ENCODE measurements at places on chromosomes 13 and 19.

- DNase-seq: no peak
Observed at GRCh38 chr19:33785795-33786194, 10.9 kb upstream of the KCTD15 start.

DNA sequence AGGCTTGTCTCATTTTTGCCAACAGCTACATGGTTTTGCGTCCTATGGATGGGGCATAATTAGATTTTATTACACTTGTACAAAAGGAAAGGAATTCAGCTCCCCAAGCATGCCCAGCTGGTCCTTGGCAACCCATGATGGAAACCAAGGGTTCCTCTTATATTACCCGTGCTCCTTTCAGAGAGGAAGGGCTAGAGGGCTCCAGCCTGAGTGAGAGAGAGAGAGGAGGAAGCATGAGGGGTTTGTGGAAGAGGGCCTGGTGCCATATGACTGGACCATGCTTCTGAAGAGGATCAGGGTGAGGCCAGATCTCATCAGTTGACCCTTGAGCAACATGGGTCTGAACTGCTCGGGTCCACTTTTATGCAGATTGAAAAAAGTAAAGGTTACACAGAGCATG lies 3.5 kb upstream of the RPS9 start:
- DNase-seq: no peak

- DNase-seq: peak; percentile 26
Observed at GRCh38 chr13:29948244-29948643, 97.8 kb upstream of the UBL3 start.

DNA sequence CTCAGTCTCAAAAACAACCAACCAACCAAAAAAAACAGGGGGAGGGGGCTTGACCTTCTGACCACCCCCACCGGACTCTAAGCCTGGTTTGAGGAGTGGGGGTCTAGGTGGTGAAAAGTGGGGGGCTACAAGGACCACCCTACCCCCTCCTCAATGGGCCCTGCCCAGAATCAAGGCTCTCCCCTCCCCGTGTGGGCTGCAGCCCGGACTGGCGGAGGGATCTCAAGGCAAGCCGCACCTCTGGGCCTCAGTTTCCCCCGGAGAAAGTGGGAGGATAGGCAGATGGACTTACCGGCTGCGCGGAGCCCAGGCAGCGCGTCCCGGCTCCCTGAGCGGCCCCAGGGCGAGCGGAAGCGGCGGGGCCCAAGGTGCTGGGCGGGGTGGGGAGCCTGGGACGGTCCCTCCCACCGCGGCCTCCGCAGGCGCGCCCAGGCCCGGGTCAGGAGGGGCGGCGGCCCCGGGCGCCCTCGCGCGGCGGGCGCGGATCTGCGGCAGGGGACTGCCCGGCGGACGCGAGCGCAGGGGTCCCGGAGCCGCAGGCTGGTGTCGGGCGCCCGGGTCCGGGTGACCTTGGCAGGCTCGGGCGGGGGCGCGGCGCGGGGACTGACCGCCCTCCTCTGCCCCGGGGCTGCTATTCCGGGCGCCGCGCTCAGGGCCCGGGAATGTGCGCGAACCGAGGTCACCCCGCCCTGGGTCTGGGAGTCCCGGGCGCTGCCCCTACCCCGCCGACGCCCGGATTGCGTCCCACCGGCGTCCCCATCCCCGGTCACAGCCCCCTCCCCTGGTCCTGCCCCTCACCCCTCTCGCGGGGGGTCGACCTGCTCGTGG lies at the start of gene ADAMTSL5:
Gene ADAMTSL5, minus strand, starts transcription at position 349 of the 828 bp plus-strand sequence. CDS start 2,076 bp downstream, outside the sequence.
- peak; percentile 45 for DNase-seq

GRCh38 chr13:33073338-33073737 lies 57.1 kb downstream of the KL start:
- DNase-seq: no peak

GRCh38 chr19:42531313-42531712 lies 3.0 kb upstream of the CEACAM1 start:
- no peak for DNase-seq

DNA sequence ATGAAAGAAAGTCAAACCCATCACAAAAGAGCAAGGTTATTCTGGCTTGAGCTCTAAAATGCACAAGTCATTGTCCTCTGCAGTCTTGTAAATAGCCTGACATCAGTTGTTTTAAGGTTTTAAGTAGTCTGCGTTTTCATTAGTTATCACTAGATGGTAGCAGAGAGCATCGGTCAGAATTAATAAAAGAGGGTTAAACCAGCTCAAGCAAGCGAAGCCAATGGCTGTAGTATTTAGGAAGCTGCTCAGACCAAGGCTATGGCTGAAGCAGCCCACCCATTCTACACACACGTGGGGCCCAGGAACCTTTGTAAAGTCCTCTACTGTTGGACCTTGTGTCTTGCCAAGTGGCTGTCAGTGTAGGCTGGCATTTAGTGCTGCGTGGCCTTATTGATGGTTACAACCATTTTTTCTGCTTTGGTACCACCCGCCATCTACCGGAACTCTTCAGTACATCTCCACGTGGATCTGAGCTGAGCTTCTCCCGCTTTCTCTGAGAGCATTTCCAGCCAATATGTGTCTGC lies 13.3 kb upstream of the ZNF57 start:
- peak; percentile 36 for DNase-seq

DNA sequence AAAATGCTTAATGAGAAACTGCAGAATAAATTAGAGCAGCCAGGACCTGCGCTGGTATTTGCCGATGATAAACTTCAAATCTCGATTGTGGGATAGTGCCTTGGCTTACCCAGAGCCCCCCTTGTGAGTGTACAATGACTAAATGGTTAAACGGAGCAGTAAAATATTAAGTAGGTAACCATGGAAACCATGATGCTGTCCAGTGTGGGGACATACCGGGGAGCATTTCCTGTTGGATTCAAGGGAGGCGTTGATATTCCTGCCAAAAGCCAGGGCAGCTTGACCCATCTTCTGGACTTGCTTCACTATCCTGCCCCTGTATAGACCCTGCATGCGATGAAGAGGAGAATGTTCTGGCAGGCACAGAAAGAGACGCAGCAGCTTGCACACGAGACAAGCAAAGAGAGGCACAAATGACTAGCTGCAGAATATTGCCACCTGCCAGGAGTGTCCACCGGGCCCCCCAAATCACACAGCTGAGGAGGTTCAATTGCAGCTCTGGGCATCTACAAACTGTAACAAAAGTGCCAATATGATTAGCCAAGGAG lies 255.3 kb upstream of the TSHZ3 start:
- no peak for DNase-seq

- no peak for DNase-seq
Observed at GRCh38 chr13:33379608-33380007, 94.1 kb upstream of the STARD13 start.

DNA sequence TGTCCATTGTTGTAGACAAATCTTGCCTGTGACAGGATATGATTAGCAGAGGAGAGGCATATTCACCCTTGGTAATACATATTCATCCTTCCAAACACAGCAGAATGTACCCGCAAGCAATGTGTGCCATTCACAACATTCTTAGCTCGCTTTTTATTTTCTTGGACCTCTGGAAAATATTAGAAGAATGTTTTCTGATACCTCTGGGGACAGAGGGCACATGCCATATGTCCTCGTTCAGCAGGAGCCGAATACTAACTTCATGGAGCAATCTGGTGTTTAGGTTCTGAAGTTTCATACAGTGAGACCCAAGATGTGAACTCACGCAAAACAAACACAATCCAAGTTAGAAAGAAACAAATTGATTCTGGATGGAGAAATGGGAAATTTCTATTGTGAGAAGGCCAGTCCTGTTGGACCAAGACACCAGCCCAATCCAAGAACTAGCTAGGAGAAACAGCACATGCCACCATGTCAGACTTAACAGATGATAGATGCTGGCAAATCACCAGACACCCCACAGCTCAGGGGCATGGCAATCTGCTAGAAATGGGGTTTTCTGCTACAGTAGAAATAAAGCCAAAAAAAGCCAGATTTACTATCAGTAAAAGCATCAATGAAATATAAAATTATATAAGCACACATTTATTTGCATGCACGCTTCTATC lies 297.4 kb downstream of the DCLK1 start:
- DNase-seq: no peak

DNA sequence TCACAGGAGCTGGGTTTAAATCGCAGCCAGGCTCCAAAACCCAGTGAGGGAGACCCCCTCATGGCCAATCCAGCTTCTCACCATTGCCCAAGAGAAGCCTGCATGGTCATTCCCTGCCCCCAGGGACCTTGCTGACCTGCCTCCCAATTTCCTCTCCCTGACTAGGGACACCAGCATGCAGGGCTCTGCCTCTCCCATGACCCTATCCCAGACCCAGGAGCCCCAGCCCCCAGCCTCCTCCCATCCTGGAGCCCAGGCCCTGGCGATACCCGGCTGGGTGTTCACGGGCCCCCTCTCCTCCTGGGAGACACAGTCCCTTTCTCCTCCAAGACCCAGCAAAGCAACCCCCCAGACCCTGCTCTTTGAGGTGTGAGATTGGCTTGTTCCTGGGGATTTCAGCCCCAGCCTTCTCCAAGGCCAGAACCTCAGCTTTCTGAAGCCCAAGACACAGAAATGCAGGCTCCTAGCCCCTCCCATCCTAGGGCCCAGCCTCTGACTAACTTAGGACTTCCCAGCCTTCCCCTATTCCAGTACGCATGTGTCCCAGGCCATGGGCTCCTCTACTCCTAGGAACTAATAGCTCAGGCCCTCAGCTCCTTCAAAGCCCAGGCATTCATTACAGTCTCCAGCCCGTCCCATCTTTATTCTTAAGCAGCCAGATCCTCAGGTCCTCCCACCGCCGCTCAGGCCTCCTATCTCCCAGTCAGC lies 1.1 kb downstream of the GYS1 start:
- peak; percentile 59 for DNase-seq

DNA sequence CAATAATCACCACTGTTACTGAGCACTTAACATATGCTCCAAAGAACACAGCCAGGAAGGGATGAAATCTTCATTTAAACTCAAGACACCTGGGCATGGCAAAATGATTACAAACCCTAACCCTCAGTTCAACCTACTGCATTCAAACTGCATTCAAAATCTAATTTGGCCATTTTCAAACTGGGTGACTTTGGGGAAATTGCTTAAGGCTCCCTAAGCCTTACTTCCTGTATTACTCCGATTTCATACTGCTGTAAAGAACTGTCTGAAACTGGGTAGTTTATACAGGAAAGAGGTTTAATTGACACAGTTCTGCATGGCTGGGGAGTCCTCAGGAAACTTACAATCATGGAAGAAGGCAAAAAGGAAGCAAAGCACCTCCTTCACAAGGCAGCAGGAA lies 50.4 kb downstream of the CBY2 start:
- no peak for DNase-seq

DNA sequence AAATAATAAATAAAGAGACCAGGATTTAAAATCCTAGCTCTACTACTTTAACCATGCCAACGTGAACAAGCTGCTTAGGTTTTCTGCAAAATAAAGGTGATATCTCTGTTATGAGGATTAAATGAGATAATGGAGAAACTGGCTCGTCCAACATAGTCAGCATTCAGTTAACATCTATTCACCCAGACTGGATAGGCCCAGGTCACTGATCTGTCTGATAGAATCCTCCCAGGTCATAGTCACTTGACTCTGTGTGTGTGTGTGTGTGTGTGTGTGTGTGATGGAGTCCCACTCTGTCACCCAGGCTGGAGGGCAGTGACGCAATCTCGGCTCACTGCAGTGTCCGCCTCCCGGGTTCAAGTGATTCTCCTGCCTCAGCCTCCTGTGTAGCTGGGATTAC lies 12.9 kb upstream of the RAB8A start:
- DNase-seq: no peak

- DNase-seq: no peak
Observed at GRCh38 chr19:35049456-35049855, 7.9 kb downstream of the HPN start.

- DNase-seq: no peak
Observed at GRCh38 chr13:113404366-113404722, 40.4 kb upstream of the GRTP1 start.

- no peak for DNase-seq
Observed at GRCh38 chr19:53538378-53539109, 599 bp downstream of the ZNF331 start.

DNA sequence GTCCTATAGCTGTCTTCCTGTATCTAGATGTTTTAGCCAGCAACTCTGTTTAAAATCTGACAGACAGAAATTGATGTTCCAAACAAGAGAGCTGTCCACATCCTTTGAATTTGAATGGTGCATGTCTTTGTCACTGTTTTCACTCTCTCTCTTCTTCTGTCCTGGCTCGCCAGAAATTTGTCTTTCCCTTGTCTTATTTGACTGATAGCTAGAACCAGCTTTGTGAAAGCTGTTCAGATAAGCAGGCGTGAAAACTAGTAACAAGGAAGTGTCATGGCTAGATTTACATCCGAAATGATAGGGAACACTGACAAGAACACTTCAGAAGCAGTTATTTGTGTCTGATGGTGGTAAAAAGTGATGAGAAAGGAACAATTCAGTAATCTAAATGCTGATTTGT lies 354.9 kb upstream of the SLITRK1 start:
- DNase-seq: no peak

GRCh38 chr13:42649831-42650230 lies 75.9 kb downstream of the TNFSF11 start:
- DNase-seq: no peak

DNA sequence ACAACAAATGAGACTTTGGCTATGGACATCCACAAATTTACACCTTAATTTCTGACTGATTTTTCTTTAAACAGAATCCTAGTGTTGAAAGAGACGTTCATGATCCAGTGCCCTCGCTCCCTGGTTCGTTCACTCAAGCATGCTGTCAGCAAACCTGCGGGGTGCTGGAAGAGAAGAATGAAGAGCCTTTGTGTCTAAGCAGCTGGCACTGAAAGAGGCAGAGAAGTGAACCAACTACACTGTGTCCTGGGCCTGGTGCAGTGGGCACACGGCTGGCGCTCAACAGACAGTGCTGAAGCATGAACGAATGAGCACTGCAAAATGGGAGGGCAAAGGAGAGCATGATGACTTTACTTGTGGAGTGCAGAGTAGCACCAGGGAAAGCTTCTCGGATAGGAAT lies 46.8 kb downstream of the MIPEP start:
- no peak for DNase-seq

GRCh38 chr19:20413705-20414104 lies 151.9 kb downstream of the ZNF737 start:
- DNase-seq: no peak

DNA sequence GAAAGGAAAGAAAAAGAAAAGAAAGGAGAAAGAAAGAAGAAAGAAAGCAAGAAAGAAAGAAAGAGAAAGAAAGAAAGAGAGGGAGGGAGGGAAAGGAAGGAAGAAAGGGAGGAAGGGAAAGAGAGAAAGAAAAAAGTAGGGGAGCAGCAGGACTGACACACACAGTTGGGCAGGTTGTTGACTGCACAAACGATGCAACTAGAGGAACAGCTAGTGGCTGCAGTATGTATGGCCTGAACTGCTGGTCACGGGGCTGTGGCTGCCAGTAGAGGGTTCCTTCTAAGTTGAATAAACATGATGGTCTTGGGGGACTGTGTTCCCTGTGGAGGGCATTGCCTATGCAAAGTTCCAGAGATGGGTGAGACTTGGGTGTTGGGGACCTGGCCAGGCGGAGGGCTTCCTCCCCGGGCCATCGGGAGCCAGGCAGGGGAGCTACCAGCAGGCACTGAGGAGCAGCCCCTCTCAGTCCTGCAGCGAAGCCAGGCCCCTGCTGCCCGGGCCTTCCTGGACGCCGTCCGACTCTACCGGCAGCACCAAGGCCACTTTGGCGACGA lies 16.7 kb upstream of the COLGALT1 start:
- DNase-seq: no peak

GRCh38 chr19:7450243-7451223 lies 38.3 kb downstream of the PEX11G start:
- DNase-seq: no peak

All from GM04504 (cell line).